ENCODE measurements at places on chromosomes 5 and 9.
A peak's percentile ranks its signal among the peaks of the same experiment; 100 is the strongest.

- DNase-seq, result no peak
These were observed 697.3 kb downstream of the TLR4 start for GRCh38 chr9:118401546-118401945.

GRCh38 chr5:103060424-103060954 lies 59.4 kb downstream of the GIN1 start:
- no peak for DNase-seq

GRCh38 chr9:134442486-134443173 lies 116.4 kb downstream of the RXRA start:
- peak; percentile 35 for DNase-seq

DNA sequence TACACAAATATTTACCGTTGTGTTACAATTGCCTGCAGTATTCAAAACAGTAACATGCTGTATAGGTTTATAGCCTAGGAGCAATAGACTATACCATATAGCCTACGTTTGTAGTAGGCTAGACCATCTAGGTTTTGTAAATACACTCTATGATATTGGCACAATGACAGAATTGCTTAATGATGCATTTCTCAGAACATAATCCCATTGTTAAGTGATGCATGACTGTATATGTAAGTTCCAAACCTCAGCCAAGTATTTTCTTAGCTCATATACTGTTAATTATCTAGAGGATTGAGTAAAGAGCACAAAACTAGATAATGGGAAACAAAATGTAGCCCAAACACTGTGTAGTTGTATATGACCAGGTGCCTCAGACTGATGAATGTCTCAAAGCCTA lies 220.1 kb downstream of the ANXA1 start:
- DNase-seq, result no peak

DNA sequence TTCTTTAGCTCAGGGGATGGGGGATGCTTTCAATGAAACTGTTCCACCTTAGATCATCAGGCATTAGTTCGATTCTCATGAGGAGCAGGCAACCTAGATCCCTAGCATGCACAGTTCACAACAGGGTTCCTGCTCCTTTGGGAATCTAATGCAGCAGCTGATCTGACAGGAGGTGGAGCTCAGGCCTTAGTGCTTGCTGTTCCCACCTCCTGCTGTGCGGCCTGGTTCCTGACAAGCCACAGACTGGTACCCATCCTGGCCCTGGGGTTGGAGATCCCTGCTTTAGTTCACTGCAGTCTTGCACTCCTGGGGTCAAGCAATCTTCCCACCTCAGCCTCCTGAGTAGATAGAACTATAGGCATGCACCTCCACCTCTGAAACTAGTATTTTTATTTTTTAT lies 1369.8 kb upstream of the NUDT12 start:
- no peak for DNase-seq

- DNase-seq, result no peak
These were observed 490.2 kb upstream of the RORB start for GRCh38 chr9:74006935-74007334.

DNA sequence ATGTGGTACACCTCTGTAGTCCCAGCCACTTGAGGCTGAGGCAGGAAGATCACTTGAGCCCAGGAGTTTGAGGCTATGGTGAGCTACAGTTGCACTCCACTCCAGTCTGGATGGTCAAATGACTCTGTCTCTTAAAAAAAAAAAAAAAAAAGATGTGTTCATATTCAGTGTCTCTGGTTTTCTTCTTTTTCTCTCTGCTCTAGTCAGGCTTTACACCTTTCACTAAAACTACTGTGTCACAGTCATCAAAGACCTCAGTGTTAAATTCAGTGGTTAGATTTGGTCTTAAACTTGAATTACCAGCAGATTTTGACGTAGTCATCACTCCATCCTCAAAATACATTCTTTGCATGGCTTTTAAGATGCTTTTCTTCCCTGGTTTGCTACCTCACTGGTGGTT lies 28.8 kb downstream of the NAA35 start:
- DNase-seq, result no peak

GRCh38 chr5:140075371-140075770 lies 32.3 kb upstream of the NRG2 start:
- DNase-seq, result peak; percentile 13

DNA sequence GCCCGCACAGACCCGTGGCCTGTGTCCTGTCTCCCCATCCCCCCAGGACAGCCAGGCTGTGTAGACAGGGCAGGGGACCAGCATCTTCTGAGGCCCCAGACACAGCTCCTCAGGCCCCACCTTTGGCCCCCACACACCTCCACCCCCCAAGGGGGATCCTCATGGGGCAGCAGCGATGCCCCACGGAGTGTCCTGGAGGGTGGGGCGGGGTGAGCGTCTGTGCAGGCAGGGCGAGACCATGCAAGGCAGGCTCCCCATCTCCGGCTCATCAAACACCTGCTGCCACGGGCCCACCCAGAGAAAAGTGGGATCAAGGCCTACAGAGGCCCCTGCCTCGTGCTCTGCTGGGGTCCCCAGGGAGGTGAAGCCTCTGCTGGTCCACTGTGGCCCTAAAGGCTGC lies 118.7 kb upstream of the FOXD4L5 start:
- DNase-seq, result no peak

- no peak for DNase-seq
These were observed 8.8 kb upstream of the TGFBI start for GRCh38 chr5:136020001-136020382.

- DNase-seq, result no peak
These were observed 1272.0 kb upstream of the ACO1 start for GRCh38 chr9:31112491-31112890.

GRCh38 chr5:145350513-145350912 lies 484.6 kb downstream of the PRELID2 start:
- peak; percentile 96 for DNase-seq

- DNase-seq, result no peak
These were observed 6.9 kb downstream of the SOHLH1 start for GRCh38 chr9:135692410-135692809.

DNA sequence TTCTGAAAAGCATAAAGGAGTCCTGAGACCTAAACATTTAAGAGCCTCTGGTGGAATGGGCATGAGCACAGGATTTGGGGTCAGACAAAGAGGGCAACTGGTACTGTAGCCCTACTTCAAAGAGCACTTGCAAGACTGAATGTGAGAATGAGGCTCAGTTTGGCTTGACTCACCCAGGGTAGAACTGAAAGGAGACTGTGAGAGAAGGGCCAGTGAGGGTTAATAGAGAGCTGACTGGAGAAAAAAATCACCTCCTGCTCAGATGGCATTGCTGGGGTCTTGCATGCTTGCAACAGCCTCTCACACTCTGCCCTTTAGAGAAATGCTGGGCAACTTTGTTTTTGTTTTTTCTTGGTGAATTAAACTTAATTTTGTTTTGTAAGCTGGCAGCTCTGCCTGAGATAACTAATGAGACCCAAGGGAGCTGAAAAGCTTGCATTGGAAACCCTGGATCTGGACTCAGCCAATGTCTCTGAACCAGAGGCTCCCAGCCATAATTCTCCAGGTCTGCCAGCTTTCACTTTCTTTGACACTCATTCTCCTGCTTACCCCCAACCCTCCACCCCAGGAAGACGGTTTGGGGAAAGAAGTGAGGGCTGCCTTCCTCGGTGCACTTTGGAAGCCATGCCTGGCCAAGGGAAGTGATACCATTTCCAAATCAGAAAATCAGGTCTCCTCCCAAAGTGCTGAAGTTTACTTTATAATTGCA lies 161.1 kb upstream of the PANK3 start:
- no peak for DNase-seq

GRCh38 chr9:4594545-4594944 lies 67.5 kb upstream of the PLPP6 start:
- DNase-seq, result no peak

- DNase-seq, result no peak
These were observed 192.8 kb upstream of the GAS1 start for GRCh38 chr9:87140142-87140541.

GRCh38 chr5:151024440-151025249 lies 4.3 kb downstream of the GPX3 start:
- no peak for DNase-seq

DNA sequence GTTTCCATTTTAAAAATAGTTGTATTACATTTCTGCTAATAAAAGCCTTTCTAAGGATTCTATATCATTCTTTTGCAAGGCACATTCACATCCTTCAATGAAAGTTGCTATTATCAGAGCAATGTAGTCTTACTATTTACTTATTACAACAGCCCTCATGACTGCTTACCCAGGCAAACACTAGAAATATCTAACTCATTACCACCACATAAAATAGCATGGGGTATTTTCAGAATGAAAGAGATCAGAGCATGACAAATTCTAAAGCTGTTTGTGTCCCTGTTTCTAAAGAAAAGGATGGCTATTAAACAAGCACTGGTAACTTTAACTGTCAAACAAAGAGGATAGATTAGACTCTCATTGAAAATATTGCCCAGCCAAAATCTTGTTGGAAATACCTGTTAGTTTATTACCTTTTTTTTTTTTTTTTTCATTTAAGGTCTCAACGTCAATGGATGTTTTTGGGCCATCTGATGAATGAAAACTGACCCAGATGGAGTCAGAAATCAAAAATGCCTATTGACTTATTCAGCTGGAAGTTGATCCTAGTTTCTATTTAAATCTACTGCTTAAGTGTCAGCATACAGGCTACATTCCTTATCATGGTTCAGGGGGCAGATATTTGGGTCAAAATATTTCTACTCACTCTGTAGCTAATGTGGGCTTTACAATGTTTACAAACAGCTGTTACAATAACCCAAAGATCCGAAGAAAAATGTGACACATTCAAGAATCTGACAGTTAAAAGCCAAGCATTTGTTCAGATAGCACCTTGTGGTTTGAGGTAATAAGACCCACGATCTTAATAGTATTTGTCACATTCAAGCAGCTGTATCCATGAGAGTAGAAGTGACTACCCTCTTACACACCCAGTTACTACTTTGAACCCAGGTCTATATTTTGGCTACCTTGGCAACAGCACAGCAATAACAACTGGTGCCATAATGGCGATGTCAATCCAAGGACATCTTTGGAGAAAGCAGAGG lies 554.8 kb upstream of the MEF2C start:
- DNase-seq, result peak; percentile 44

- no peak for DNase-seq
These were observed 302.6 kb downstream of the ARHGAP26 start for GRCh38 chr5:143072734-143073133.

DNA sequence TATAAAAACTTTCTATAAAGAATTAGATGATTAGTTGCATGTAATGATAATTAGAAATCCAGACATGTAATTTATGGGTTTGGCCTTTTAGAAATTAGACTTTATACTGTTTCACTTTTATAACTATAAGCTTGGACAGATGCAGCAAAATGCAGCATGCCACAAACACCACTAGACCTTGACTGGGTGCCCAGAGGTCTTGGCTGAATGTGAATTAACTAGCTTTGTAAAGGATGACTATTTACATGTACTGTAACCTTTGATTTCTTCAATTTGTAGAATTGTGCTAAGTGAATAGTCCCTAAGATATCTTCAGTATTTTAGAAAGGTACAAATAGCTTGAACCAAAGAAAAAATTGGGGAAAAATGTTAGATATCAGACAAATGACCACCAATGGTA lies 2168.1 kb downstream of the MAT2B start:
- DNase-seq, result no peak

DNA sequence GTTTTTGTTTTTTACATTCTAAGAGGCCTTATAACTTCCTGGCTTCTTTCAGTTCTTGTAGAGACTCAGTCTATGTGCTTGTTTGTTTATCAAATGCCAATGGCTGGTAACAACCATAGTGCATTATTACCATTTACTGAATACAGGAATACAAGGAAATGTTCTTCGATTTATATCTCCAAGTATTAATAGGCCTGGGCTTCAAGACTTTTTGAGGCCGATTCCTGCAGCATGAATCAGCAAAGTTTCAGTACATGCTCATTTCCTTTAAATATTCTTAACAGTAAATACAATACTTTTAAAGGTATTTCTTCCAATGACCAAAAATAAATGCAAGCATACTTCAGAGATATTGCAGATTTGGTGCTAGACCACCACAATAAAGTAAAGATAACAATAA lies 535.3 kb downstream of the EFNA5 start:
- peak; percentile 64 for DNase-seq

- DNase-seq, result no peak
These were observed 103.0 kb upstream of the MAMDC2 start for GRCh38 chr9:69940674-69941073.

DNA sequence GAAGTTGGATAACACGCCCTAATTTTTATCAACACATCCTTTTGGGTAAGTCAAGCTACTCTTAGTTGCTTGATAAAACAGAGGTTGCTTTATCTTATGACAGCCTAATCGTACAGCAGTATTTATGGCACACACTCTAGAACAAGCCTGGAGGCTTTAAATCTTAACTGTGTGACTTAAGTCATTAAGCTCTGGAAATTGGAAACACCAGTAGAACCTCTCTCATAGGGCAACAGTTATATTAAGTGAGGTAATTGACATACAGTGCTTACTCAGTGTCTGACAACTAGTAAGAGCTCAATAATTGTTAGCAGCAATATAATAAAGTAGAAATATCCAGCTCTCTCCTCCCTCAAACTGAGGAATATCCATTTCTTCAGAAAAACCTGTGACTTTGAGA lies 808.9 kb upstream of the WWC1 start:
- DNase-seq, result no peak

DNA sequence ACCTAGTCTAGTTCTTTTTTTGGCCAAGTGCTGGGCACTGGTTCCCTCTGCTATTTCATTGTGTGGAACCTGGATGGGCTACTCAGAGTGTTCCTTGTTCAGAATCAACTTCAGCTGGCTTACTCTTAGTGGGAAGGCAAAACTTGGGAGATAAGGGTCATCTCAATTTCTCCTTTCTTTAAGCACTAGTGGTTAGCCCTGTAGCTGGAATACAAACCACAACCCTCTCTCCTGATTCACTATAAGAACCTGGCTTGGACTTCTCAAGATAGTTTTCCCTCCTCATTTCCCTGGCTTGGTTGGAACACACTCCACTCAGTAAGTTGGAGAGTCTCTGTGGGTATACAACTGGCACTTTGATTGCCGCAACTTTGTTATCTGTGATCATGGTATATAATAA lies 35.1 kb downstream of the GRIA1 start:
- no peak for DNase-seq

DNA sequence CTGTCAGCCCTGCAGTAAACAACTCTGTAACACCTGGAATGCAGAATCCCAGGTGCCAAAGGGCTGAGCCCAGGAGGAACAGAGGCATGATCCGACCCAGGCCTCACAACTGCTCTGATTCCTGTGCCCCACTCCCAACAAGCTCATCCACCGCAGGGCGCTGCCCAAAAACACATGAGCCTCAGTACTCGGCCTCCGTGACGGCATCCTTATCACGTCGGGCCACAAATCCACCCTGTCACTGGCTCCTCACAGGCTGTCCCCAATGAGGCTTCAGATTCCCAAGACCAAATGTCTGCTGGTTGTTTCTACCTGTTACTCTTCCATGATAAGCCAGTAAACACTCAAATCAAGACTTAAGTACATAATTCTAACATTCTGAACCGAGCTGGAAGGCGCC lies 15.2 kb downstream of the QSOX2 start:
- no peak for DNase-seq

- no peak for DNase-seq
These were observed 121.4 kb downstream of the CMYA5 start for GRCh38 chr5:79811081-79811480.

- DNase-seq, result no peak
These were observed 193.0 kb downstream of the CD180 start for GRCh38 chr5:67003685-67003934.

GRCh38 chr9:20226345-20226744 lies 396.0 kb downstream of the MLLT3 start:
- peak; percentile 13 for DNase-seq
